Activated naive CD8-positive, alpha-beta T cell treated with anti-CD3 and anti-CD28 coated beads, Interleukin-2, amount 50 U/mL, for 16 hours (primary cell): ENCODE measurements at places on chromosomes 5 and 9.

DNA sequence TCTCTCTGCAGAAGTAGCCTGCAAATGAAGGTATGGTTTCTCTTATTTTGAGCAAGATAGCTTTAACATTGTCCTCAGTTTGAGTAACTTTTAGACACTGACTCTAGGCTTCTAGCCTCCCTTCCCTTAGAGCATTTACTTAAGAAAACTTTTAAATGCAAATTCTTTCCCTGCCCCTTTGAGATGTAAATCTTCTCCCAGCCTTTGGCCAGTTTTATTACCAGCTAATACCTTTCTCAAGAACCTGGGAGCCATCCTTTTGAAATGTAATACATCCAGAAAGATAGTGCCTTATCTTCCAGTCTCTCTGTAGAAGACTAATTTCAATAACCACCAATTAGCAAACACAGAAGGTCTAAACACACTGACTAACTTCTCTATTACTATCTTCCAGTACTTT is 688.9 kb upstream of the CDH9 start:
- DNase-seq = no peak

DNA sequence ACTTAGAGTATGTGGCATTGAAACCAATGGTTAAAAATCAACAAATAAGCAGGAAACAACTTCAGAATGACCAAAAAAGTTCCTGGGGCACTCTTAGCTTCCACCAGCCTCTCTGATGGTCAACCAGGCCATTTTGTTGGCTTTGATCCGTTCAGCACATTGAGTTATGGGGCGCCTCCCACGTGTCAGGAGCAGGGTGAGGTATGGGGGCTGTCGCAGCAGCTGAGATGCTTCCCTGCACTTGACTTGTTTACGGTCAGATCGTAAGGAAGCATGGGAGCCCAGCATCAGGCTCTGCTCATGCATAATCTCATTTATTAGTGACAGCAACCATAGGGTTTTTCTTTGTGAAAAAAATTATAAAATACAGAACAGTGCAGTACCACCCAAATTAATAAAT is 16.7 kb downstream of the SYK start:
- no peak for DNase-seq

DNA sequence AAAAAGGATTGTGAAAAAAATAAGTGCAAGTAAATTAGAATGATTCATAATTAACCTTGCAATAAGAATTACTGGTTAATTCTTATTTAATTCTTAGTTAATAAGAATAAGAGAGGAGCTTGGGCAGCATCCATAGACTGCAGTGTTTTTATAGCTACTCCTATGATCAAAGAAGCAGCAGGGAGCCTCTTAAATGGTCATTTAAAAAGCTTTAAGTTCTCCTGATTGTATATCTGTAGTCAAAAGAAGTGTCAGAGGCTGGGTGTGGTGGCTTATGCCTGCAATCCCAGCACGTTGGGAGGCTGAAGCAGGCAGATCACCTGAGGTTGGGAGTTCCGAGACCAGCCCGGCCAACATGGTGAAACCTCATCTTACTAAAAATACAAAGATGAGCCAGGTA is 14.4 kb downstream of the ACER2 start:
- no peak for DNase-seq

DNA sequence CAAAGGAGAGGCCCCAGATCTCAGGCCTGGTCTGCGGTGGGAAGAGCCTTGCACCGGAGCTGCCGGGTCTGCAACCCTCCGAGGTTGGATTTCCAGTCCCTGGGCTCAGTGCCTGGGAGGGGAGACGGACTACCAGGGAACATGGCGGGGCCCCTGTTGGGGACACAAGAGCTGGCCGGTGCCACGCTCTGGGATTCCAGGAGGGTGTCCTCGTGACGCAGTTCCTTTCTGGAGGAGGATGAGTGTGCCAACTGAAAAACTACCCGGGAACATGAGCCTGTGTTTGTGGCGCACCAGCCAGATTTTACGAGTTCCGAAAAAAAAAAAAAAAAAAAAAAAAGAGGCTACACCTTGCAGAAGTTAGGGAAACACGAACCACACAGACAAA is 9.0 kb downstream of the NRARP start:
- no peak for DNase-seq

GRCh38 chr5:180611140-180611850 is 20.0 kb upstream of the SCGB3A1 start:
- DNase-seq = no peak

DNA sequence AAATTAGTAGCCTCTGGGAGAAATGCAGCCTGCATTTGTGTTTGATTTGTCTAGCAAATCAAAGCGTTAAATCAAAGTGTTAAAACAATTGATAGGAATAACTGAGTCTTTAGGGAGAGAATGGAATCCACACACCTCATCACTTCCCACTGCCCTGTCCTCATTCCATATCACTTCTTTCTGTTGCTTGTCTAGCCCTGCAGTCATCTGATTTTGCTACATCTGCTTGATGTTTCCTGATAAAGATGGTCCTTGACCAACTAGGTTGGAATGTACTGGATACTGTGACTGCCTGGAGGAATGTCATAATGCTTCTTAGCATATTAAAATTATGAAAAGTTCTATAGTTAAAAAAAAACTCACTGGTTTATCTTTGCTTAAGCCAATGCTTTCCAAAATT is 119.9 kb downstream of the DOCK2 start:
- DNase-seq = no peak

DNA sequence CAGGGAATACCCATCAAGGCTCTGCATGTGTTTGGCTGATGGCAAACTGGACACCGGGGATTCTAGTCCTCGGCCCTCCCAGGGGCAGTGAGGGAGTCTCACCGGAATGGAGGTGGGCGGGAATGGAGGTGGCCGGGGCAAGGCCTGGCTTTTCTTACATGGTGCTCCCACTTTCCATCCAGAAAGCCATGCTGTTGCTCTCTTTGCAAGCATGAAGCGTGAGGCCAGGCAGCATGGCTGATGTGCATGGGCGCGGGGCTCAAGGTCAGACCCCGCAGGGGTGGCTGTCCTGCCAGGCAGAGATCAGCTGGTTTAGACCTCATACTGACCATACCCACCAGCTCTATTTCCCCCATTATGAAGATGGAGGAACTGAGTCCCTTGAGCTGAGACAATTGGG is 108.0 kb upstream of the PHYKPL start:
- no peak for DNase-seq

GRCh38 chr9:116662646-116663310 is 24.3 kb upstream of the TRIM32 start:
- no peak for DNase-seq

DNA sequence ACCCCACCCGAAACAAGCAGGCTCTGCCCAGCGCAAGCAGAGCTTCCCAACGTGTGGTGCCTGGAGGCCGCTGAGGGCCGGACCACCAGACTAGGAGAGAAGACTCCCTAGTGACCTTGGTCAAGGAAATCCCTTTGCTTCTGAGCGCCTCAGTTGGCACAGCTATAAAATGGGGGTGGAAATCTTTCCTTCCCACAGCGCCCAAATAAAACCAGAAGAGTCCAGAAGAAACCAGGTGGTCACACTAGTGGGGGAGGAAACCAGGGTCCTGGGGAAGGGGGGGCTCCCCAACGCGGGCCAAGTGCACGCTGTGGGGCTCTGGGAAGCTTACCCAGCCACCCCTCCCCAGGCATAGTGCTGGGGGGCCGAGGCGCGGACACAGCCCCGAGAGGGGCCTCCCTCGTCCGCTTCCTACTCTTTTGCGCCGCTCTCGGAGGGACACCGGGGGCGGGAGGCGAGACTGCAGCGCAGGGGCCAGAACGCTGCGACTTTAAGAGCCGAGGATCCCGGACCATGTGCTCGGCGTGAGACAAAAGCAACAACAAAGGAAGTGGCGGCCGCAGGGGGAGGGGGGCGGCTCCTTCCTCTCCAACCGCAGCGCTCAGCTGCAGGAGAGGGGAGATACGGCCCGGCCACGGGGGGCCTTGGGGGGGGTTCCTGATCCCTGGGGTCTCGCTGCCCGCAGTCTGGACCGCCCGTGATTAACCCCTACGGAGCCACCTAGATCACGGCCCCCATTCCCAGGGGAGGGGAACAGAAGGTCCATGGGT is 885 bp downstream of the RNF44 start:
- peak; percentile 51 for DNase-seq

DNA sequence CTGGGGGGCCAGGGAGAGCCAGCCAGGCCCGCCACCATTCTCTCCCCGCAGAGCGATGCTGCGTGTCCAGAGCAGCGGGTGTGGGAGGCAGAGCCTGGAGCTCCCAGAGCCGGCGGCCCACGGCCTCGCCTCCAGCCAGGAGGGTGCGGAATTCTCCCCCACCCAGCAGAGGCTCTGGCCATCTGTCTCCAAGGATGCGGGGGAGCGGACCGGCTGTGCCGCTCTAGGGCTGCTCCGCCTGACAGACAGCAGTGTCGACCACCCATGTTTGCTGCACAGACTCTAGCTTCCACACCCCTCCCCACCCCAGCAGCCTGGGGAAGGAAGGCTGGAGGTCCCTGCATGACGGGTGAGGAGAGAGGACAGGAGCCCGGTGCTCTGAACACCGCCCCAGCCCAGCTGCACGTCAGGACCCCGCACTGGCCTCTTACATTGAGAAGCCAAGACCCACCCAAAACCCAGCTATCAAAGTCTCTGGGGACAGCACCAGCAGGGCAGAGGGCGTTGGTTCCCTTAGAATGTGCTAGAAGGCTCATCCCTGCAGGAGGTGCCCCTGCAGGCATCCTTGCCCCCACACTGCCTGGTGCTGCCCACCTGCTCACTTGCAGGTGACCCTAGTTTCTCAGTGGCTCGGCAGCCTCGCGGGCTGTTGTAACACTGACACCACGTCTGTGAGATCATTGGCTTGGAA is 29.7 kb upstream of the FCN1 start:
- DNase-seq = no peak

GRCh38 chr5:149040421-149040820 is 22.4 kb downstream of the SH3TC2 start:
- no peak for DNase-seq

DNA sequence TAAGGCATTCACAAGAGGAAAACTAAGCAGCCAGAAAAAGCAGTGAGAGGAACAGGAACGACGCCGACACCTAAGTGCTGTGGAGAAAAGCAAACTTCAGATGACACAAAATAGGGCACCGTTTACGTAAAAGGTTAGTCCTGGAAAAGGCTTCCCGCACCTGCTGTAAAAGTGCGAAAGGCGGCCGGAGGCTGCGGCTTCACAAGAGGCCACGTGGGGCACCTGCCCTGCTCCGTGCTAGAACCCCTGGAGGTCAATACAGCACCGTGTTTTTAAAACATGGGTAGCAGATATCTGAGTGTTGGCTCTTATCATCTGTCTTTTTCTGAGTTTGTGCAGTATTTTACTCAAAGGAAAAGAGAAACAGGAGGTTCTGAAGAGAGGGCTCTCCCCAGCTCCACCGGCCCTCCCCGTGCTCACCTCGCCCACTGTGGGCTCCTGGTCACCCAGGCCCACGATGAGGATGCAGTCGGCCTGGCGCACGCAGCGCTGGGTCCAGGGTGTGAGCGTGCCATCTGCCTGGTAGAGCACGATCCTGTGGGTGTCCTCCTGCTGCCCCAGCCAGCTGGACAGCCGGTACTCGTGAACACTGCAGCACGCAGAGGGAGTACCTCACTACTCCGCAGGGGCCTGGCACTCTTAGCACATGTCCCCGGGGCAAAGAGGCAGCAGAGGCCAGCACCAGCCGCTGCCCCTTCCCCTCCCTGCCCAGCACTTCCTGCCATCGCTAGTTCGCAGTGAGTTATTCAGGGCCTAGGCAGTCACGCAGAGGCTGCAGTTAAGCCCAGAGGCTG is 21.0 kb upstream of the NSMF start:
- DNase-seq = no peak

GRCh38 chr5:136242136-136242535 is 49.2 kb upstream of the SMIM32 start:
- DNase-seq = no peak

DNA sequence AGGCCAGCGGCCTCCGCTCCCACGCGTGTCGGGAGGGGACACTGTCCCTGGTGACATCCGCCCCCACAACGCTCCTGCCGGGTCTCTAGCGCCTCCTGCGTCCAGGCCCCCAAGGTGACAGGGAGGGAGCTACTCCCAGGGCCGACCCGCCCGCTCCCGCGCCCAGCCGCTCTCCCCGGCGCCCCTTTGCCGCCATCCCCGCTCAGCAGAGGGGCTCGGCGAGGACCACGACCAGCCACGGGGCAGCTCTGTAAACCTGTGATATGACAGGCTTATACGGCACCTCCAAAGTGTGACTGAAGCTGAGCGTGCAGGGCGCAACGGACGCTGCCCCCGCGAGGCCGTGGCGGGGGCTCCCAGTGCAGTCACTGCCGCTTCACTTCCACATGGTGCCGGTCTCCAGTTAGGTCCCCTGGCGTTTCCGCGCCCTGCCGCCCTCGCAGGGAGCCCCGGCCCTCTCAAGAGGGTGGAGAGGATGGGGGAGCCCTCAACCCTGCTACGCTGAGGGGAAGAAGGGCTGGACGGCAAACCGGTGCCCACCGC is 978 bp upstream of the ADCY2 start:
- DNase-seq = no peak

- DNase-seq = no peak
These were observed 36.7 kb downstream of the ABLIM3 start for GRCh38 chr5:149177911-149178565.

DNA sequence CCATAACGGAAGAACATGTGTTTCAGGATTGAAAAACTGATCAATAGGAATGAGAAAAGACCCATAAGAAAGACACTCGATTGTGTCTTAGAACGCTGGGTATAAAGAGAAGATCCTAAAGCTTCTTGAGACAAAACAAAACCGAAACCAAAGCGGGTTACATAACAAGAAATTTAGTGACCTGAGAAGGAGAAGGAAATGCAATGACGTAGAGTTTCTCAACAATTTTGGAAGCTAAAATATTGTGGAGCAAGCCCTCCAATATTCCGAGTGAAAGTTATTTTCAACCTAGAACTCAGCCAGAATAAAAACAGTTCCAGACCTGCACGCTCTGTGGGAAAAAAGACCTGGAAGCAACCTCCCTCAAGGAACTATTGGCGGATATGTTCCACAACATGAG is 81.9 kb upstream of the FREM1 start:
- DNase-seq = no peak

- DNase-seq = no peak
These were observed 145.2 kb downstream of the TENT4A start for GRCh38 chr5:6858419-6858818.

DNA sequence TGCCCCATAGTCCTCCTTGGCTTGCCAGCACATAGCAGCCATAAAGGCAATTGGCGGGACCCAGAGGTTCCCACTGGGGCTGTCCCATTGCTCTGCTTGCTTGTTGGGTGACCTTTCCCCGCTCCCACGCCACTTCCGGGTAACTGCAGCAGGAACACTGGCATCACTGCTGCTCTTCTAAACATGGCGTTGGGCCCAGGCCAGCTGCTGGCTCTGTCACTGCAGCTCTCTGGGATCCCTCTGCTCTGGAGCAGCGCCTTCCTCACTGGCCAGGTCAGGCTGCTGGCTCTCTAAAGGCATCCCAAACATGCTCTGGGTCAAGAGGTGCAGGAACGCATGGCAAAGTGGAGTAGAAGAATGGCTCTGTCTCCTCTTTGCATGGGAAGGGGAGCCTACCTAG is 92.9 kb downstream of the DRD1 start:
- no peak for DNase-seq
